T-helper 17 cell (primary cell): ENCODE measurements at places on chromosomes 11 and 22. TPM values are rescaled to one million over a fixed set of nuclear protein-coding genes. Genes with fewer than 3 reads are reported as not detected.

The TREH gene
- not detected for total RNA-seq

The RTN4R gene
- total RNA-seq = 0.68 TPM

The ART5 gene
- total RNA-seq = not detected

The SAC3D1 gene
- total RNA-seq = 3.9 TPM

The OR52E8 gene
- not detected for total RNA-seq

The CTSW gene
- 52.7 TPM for total RNA-seq

The NECTIN1 gene
- total RNA-seq = 5.3 TPM

The MOV10L1 gene
- not detected for total RNA-seq

The ARCN1 gene
- total RNA-seq = 86.2 TPM

The SDHD gene
- total RNA-seq = 37.7 TPM

The BARX2 gene
- not detected for total RNA-seq

The C22orf42 gene
- not detected for total RNA-seq

The KRTAP5-10 gene
- total RNA-seq = not detected

The NAALAD2 gene
- total RNA-seq = not detected

The ZNF70 gene
- 1.9 TPM for total RNA-seq

The RASGRP2 gene
- 464 TPM for total RNA-seq

The TNNT3 gene
- 8.9 TPM for total RNA-seq

The PLAAT2 gene
- total RNA-seq = 0.63 TPM

The SAA2 gene
- not detected for total RNA-seq

The MUC2 gene
- total RNA-seq = not detected

The NEFH gene
- 0.15 TPM for total RNA-seq

The TMEM132A gene
- total RNA-seq = not detected

The TMEM25 gene
- total RNA-seq = 9.2 TPM

The WNT7B gene
- total RNA-seq = not detected

The OOSP3 gene
- not detected for total RNA-seq

The OR2AG1 gene
- total RNA-seq = not detected

The C1QTNF5 gene
- total RNA-seq = not detected

The SULT4A1 gene
- total RNA-seq = not detected

The REXO2 gene
- total RNA-seq = 30.1 TPM

The APOL4 gene
- total RNA-seq = 0.22 TPM

The CSTPP1 gene
- total RNA-seq = 13.8 TPM

The RBMXL2 gene
- total RNA-seq = not detected

The PRR33 gene
- total RNA-seq = not detected

The ABTB2 gene
- 0.55 TPM for total RNA-seq

The C1QTNF4 gene
- total RNA-seq = 1.6 TPM

The ARHGAP8 gene
- 4.7 TPM for total RNA-seq

The MYOD1 gene
- total RNA-seq = not detected

The HTR3B gene
- total RNA-seq = not detected

The DERL3 gene
- 2.7 TPM for total RNA-seq

The MFRP gene
- not detected for total RNA-seq

The KCNJ5 gene
- total RNA-seq = not detected

The OVOL1 gene
- total RNA-seq = 0.39 TPM

The SMTNL1 gene
- total RNA-seq = not detected

The OR4A16 gene
- not detected for total RNA-seq

The ART1 gene
- total RNA-seq = not detected

The PKP3 gene
- total RNA-seq = not detected

The ROBO4 gene
- not detected for total RNA-seq

The KCNQ1 gene
- 18.6 TPM for total RNA-seq

The LRFN4 gene
- 6.2 TPM for total RNA-seq

The OR51B4 gene
- not detected for total RNA-seq

The GAS2L1 gene
- total RNA-seq = 32.6 TPM
